Suppressor macrophage treated with lipopolysaccharide for 1 hour (primary cell): ENCODE measurements at places on chromosomes 7 and 10.

DNA sequence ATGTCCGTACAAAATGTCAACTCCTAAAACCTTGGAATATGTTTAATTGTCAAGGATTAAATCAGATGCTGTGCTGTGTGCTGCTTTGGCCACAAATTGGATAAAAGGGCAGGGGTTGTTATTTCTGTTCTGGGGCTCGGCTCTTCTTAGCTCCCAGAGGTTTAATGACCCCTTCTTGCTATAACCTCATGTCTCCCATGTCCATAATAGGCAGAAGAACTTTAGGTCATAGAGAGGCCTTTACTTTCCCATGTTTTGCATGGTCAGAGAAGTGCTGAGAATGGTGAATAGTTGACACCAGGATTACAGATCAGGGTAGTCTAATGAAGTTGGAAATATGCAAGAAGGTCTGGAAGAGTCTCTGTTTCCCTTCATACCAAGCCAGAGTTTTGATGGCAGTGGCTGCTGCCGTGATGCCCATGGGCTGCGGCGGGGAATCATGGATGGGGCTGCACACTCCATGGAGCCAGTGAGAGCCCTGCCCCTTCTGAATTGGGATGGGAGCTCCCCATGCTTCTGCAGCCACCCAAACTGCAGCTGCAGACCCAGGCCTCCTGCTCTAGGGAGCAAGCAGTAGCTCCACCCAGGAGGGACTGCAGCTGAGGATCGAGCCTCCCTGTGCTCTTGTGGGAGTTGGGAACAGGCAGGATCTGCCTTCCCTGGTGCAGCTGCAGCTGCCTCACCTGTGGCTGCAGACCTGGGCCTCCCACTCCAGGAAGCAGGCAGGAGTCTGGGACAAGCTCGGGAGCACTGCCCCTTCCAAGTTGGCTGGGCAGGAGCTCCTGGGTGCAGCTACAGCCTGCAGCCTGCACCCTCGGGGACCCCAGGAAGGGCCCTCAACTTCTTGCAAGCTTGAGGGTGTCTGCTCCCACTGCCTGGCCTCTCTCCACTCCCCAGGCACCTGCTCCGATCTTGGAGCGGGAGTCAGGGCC lies 23.1 kb upstream of the STEAP4 start:
- DNase-seq: no peak

GRCh38 chr7:131781-132482 lies 60.4 kb upstream of the FAM20C start:
- DNase-seq: peak; percentile 74

DNA sequence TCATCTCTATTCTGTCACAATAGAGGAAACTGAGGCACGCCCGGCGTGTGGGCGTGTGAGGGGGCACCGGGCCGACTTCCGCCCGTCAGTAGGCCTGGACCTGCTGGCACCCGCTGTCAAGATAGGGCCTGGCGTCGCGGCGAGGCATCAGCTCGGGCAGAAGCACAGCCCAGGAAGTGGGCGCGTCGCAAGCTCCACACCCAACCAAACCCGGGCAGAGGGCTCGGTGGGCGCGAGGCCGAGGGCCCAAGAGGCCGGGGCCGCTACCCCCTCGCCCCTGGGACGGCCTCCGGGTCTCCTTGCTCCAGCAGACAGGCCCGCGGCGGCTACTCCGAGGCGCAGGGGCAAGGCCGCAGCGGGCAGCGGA lies 91.2 kb downstream of the SPAG6 start:
- no peak for DNase-seq

DNA sequence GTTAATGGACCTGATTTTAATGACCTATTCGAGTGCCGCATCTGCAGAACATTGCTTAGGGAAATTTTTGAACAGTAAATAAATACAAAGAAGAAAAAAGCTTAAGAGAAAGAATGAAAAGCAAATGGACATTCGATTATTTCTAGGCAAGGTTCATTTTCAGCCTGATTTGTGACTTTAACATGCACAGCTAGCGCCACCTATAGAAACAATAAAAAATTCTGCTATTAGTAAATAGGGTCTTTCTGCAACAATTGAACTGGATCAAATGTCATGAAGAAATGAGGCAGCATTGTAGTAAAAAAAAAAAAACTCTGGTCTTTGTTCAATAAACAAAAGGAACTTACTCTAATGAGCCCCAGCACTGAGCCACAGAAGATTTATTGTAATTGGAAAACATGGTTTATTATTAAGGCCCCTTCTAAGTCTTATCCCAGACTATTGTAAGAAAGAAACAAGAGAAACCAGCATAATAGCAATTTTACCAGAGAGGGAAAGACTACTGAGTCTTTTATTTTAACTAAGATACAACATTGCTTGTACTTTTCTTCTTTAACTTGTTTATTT lies 41.4 kb upstream of the GHITM start:
- DNase-seq: peak; percentile 4

GRCh38 chr10:103763374-103764202 lies 91.8 kb downstream of the SH3PXD2A start:
- peak; percentile 63 for DNase-seq

DNA sequence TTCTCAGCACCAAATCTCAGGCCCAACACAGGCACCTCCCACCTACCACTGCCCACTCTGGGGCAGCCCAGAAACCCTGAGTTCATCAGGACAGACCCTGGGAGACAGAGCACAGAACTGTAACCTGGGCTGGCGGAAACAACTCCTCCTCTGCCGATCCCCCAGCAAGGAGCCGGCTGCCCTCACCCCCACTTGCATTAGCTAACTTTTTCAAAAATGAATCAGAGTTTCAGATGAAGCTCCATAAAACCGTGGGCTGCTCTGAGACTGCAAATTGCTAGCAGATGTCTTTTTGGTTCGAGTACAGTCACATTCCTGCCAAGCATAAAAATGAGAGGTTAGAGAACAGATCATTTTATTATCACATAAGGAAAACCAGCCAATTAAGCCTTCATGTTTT lies 93.4 kb upstream of the PARD3 start:
- no peak for DNase-seq

- DNase-seq: no peak
These were observed 25.8 kb downstream of the SMURF1 start for GRCh38 chr7:99118077-99118476.

DNA sequence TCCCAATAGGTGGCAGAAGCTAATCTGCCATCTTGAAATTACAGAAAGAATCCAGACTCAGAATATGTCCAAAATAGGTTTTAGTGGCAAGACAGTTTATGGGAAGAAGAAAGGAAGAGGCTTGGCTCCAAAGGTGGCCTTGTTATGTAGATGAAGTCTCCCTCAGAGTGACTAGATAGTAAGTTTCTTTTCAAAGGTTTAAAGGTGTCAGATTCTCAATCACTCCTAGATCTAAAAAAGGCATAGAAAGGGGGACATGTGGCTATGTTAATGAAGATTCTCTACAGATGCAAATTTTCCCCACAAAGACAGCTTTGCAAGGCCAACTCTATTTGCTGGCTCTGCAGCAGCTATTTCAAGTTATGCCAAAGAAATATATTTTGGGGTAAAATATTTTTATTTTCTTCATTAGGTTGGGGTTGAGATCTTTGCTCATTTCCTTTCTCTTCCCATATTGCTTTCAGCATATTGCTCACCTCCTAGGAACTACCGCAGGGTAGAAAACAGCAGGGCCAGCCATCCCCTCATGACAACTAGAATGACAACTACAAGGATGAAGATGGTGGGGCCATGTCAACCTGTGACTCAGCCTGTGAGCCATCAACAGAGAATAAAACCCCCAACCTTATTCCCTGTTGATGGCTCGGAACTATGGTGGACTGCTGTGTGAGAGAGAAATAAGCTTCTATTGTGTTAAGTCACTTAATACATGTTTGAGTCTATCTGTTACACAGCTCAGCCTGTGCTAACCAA lies 274.0 kb upstream of the GALNT17 start:
- no peak for DNase-seq

- DNase-seq: no peak
These were observed 6.2 kb downstream of the SNX13 start for GRCh38 chr7:17934094-17934493.

- no peak for DNase-seq
These were observed 2.5 kb upstream of the MUC3A start for GRCh38 chr7:100946766-100947365.

DNA sequence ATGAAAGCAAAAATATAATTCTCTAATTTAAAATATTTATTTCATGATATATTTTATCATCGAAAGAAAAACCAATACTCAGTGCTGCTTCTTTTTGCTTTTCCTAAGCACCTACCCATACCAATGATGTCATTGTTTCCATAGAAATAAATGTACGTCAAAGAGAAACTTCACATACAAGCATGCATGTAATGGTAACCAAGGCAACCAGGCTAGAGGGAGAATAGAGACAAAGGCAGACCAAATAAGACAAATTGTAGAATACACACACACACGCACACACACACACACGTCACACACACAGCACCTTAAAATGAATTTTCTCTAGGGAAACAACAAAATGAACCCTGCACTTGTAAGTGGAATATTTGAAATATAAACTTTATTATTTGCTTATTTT lies 75.5 kb downstream of the MACC1 start:
- DNase-seq: no peak

DNA sequence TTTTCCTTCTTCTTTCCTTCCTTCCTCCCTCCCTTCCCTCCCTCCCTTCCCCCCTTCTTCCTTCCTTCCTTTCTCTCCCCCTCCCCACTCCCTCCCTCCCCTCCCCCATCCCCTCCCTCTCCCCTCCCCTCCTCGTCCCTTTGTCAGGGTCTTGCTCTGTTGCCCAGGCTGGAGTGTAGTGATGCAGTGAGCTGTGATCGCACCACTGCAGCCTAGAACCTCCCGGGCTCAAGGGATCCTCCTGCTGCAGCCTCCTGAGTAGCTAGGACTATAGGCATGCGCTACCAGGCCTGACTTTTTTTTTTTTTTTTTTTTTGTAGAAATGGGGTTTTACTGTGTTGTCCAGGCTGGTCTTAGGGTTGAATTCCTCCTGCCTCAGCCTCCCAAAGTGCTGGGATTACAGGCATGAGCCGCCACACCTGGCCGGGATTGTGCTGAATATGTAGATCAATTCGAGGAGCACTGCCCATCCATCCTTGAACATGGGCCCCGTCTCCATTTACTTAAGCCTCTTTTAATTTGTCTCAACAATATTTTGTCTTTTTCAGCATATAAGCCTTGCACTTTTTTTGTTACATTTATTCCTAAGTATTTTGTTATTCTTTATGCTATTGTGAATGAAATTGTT lies 23.4 kb downstream of the GRIFIN start:
- no peak for DNase-seq

GRCh38 chr7:133836666-133837065 lies 290.5 kb upstream of the LRGUK start:
- DNase-seq: no peak

- DNase-seq: no peak
These were observed 101.0 kb downstream of the MYL10 start for GRCh38 chr7:101527844-101528667.

DNA sequence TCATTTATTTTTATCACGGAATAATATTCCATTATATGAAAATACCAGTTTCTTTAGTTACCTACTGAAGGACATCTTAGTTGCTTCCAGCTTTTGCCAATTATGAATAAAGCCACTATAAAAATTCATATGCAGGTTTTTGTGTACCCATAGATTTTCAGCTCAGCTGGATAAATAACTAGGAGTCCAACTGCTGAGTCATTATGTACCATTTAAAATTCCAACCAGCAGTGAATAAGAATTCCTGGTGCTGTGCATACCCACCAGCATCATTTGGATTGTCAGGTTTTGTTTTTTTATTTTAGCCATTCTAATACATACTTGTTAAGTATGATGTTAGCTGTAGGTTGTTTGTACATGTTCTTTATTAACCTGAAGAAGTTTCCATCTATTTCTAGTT lies 14.5 kb downstream of the FAM24B start:
- no peak for DNase-seq

DNA sequence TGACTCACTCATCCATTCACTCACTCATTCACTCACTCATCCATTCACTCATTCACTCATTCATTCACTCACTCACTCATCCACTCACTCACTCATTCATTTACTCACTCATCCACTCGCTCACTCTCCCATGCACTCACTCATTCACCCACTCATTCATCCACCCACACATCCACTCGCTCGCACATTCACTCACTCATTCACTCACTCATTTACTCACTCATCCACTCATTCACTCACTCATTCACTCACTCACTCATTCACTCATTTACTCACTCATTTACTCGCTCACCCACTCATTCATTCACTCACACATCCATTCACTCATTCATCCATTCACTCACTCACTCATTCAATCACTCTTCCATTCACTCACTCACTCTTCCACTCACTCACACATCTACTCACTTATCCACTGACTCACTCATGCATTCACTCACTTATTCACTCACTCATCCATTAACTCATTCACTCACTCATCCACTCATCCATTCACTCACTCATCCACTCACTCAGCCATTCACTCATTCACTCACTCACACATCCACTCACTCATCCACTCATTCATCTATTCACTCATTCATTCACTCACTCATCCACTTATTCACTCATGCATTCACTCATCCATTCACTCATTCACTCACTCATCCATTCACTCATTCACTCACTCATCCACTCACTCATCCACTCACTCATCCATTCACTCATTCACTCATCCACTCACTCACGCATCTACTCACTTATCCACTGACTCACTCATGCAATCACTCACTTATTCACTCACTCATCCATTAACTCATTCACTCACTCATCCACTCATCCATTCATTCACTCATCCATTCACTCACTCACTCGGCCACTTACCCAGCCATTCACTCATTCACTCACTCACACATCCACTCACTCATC lies 74.0 kb downstream of the CARD11 start:
- DNase-seq: no peak
